ENCODE measurements at places on chromosomes 13 and 19.

DNA sequence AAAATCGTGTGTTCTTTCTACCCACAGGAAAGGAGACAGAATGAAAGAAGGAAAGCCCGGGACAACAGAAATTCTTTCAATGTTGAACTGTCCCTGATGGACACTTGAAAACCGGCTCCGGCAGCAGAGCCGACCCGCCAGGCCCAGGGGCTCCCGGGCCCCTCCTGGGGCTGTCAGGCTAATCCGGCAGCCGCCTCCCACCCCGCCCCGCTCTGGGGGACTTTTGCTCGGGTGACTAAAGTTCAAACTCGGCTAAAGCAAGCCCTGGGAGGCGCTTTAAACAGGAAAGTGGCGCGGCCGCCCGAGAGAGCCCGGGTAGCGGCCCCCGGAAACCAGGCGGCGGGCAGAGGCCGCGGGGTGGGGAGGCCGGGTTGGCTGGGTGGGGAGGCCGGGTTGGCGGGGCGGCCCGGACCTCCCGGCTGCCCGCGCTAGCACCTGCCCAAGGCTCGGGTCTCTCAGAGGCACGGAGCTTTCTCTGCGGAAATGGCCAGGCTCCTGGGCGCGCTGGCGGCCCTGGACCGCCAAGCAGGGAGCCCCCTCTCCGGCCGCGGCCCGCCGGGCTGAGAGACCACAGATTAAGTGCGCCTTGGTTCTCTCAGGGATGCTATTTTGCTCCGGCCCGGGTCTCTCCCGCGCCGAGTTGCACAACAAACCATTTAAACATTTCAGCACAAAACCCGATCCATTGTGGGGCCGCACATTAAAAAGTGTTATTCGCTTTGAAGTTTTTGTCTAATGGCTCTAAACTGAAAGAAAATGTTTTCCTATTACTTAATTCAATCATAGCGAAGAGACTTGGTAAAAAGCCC is 2.6 kb upstream of the GSX1 start:
- DNase-seq, result no peak

- DNase-seq, result no peak
These were observed 7.1 kb upstream of the SELENOV start for GRCh38 chr19:39507715-39508364.

- no peak for DNase-seq
These were observed 70.1 kb downstream of the NALCN start for GRCh38 chr13:101346161-101346560.

DNA sequence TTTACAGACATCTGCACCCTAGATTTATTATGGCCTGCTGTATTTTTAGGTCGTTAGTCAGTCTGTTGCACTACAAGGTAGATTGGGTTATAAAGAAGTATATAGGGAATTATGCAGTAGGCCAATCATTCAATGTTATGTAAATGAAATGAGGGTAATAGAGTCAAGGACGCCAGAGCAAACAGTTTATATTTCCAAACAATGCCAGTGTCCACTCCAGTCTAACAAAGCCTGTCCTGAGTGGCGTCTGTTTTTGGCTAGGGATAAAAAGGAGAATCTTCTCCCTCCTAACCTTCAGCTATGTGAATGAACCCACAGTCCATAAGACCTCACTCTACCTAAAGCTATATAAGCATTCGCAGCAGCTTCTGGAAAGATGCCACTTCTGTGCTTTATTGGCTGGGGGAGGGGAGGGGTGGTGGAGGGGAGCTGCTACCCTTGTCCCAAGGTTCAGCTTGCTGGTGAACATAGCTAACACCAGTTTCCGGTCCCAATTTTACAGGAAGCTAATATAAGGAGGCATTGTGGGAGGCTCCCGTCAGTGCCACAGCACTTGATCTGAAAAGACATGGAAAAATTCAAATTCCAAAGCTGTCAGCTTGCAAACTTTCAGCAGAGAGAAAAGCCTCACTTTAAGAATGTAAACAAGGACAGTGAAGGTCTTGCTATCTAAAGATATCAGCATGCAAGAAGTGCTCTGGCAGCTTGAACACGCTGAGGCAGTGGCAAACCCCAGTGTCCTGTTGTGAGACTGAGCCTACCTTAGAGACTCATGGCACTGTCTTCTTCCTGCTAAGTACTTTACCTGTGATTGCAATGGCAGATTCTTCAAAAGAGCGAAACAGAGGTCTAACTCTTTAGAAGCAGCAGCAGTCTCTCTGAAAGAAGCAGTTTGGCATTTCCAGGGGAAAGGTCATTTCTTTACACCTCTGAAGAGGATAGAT is 369.9 kb downstream of the PCDH9 start:
- DNase-seq, result no peak

DNA sequence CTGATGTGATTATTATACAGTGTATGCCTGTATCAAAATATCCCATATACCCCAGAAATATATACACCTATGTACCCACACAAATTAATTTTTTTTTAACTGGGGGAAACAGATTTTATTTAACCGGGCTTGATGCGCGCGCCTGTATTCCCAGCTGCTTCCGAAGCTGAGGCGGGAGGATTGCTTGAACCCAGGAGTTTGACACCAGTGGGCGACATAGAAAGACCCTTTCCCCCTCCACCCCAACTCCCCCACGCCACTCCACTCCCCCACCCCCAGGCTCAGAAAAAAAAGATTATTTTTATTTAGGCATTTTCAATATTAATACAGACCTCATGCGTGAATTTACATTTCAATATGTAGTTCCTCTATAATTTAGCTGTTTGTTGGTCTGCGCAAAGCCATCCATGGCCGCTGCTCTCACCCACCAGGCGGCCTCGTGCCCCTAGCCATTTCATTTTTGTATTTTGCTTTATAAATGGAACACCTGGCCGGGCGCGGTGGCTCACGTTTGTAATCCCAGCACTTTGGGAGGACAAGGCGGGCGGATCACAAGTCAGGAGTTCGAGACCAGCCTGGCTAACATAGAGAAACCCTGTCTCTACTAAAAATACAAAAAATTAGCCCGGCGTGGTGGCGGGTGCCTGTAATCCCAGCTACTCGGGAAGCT is 836 bp upstream of the VPS36 start:
- no peak for DNase-seq

DNA sequence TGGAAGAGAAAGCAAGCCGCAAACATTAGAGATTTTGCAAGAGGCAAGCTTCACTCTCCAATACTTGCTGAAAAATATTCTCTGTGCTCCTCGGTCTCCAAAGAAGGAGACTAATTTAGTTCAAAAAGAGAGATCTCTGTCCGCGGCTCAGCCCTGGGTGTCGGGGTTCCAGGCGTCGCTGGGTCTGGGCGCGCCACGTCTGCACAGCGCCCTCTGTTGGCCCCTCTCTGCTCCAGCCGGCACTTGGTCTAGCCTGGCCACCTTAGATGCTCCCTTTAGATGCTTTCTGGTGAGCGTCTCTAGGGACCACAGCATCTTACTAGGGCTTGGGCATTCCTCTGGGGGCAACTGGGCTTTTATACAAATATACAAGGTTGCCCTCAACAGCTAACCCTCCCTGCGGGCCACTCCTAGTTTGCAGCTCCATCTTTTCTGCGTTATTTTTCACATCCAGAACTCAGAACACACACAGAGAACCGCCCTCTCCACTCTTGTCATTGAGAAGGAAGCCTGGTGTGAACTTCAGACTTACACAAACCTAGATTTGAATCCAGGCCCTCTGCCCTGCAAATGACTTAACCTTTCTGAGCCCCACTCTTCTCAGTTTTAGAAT is 78.3 kb downstream of the CYSLTR2 start:
- peak; percentile 40 for DNase-seq

GRCh38 chr19:7772752-7773291 is 9.8 kb downstream of the CLEC4M start:
- DNase-seq, result no peak

GRCh38 chr13:23384111-23384510 is 49.4 kb downstream of the SACS start:
- DNase-seq, result no peak

DNA sequence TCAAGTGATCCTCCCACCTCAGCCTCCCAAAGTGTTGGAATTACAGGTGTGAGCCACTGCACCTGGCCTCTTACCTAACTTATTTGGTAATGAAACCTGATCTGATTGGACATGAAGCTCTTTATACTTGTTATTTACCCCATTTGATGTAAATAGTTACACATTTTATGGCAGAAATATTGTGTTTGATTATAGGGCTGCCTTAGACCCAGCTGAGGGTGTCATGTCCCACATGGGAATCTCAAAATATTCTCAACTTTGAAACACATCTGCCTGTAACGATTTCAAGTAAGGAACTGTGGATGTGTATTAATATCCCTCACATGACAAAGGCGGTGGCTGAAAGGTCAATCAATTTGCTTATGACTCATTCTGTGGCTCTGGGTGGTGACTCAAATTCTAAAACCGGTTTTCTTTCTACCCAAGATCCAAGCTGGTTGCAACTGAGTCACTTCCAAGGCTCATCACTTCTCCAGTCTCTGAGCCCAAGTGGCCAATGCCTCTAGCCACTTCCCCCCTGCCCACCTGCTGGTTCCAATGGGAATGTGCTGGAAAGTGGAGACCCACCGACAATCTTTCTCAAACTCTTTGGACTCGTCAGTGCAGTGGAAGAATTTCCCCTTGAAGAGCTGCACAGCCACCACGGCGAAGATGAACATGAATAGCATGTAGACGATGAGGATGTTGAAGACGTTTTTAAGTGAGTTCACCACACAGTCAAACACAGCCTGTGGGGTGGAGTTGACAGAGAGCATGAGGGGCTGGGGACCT is 110.9 kb downstream of the IER2 start:
- DNase-seq, result no peak

DNA sequence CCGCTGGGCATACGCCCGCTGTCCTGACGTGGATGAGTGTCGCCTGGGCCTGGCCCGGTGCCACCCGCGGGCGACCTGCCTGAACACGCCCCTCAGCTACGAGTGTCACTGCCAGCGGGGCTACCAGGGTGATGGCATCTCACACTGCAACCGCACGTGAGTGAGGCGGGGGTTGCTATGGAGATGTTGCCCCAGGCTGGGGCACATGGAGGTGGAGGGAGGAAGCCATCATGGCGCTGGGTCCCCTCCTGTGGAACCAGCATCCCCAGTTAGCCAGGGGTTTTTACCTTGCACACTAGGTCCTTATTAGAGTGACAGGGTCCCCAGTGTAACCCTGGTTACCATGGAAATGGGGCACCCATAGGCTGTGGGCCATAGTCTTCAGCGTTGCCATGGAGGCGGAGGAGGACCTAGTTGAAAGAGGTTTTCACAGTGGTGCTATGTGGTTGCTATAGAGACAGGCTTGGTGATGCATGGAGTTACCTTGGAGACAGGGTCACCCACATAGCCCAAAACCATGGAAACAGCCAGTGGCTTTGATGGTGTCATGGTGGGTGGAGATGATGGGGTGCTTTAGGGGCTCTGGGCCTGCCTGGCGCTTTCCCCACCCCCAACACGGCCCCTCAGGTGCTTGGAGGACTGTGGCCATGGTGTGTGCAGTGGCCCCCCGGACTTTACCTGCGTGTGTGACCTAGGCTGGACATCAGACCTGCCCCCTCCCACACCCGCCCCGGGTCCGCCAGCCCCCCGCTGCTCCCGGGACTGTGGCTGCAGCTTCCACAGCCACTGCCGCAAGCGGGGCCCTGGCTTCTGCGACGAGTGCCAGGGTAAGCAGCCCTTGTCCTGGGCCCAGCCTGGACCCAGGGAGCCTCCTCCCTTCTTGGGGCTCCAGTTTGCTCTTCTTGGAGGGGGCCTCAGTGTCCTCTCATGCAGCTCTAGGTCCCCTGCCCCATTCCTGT is 27.1 kb downstream of the MEGF8 start:
- no peak for DNase-seq

GRCh38 chr19:50510700-50511068 is 307 bp downstream of the JOSD2 start:
- no peak for DNase-seq

DNA sequence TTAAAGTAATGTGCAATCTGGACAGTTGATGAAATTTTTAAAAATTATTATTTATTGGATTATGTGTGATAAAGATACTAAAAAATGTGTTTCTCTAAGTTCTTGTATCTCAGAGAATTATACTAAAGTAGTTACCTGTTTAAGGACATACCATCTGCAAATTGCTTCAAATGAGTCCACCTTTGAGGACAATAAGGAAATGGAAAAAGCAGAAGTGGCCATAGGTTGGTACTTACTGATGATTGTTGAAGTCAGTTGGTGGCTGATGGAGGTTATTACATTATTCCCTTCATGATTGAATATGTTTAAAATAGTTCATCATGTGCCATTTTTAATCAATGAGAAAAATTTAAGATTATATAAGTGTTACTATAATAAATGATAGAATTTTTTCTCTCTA is 367.0 kb downstream of the MYO16 start:
- DNase-seq, result no peak

DNA sequence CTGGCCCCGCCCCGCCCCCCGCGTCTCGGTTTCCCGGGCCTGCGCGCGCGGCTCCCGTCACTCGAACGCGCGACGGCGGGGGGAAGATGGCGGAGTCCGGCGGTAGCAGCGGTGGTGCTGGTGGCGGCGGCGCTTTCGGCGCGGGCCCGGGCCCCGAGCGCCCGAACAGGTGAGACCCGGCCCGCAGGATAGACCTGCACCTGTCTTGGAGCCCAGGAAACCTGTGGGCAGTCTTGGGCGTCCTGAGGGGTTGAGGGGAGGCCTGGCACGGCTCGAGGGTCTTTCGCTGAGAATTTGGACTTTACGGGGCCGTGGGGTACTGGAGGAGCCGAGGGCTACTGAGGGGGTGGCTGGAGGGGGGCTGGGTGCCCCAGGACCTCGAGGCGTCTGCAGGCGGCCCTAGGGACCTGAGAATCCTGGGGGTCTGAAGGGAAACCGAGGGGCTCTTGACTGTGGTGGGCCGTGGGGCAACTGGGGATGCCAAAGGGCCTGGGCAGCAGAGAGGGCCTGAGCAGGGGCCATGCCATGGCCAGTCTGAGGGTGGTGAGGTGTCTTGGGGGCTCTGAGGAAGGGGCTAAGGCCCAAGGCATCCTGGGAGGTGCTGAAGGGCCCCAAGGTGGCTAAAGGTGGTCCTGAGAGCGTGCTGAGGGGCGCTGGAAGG is at the start of gene KLHL26:
Gene KLHL26, plus strand, starts transcription at position 60 of the 661 bp plus-strand sequence. Its CDS starts 27 bp downstream, at position 87.
- no peak for DNase-seq

- no peak for DNase-seq
These were observed 87.6 kb downstream of the RNF17 start for GRCh38 chr13:24851546-24851945.

DNA sequence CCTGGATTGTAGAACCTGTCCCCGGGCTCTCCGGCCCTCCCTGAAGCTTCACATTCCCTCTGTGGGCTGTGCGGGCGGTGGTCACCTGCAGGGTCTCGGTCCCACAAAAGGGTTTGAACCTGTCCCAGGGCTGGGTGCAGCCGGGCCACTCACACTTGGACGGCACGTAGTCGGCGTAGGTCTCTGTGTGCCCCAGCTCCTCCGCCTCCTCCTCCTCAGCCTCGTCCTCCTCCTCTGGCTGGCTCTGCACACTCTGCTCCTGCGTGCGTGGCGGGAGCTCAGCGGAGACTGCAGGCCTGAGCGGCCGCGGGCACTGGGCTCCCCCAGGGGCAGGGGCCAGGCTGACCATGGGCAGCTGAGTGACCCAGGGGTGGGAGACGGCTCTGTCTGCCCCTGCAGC is 19.6 kb downstream of the GPX4 start:
- DNase-seq, result no peak

- DNase-seq, result no peak
These were observed 37.7 kb upstream of the PDCD5 start for GRCh38 chr19:32543115-32543900.

- DNase-seq, result no peak
These were observed 41.7 kb downstream of the RXFP2 start for GRCh38 chr13:31781064-31781463.
